ENCODE measurements at places on chromosomes 16 and 17.

- DNase-seq, result no peak
These were observed 45.7 kb upstream of the CSNK2A2 start for GRCh38 chr16:58243528-58244004.

GRCh38 chr17:38428112-38428642 is at the start of gene ARHGAP23:
ARHGAP23 (plus strand) TSS chr17:38428464; CDS start chr17:38428486, 22 bp downstream.
- DNase-seq, result peak; percentile 23

DNA sequence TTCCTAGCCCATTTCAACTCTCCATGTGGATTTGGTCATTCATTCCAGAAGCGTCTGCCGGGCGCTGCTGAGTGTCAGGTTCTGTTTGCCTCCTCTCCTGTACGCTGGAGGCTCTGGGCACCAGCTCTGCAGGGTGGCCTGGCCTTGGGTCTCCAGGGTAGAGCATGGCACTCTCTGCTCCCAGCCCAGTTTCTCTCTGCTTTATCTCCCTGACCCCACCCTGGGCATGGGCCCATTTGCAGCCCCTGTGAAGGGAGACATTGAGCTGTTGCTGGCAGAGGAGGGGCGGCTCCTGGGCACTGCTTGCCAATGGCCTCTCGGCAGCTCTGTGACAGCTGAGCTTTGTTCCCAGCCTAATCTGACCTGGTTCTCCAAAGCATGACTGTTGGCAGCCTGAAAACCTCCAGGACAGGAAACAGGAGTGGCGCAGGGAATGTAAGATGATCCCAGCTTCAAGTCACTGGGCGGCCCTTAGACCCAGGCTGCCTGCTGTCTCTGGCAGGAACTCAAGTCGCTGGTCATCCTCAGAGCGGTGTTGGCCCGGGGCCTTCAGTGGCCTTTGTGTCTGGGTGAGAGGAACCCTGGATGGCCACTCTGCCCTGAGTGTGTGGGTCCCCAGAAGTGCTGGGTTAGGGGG is 146.8 kb downstream of the SEC14L1 start:
- no peak for DNase-seq

DNA sequence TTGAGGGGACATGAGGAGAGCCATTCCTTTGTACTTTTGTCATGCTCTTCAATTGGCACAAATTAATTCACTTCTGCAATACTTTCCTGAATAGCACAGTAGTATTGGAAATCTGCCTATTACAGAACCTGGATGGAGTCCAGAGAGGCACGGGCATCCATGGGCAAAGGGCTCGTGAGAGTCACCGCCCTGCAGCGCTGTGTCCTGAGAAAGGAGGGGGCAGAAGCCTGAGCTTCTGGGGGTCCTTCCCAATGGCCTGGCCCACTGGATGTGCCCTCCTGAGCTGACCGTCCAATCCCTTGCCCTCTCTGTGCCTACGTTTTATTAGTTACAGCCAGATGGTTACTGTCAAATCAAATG is 3.5 kb downstream of the G6PC1 start:
- DNase-seq, result no peak

GRCh38 chr17:49968405-49969133 is 421 bp upstream of the DLX4 start:
- DNase-seq, result peak; percentile 31

DNA sequence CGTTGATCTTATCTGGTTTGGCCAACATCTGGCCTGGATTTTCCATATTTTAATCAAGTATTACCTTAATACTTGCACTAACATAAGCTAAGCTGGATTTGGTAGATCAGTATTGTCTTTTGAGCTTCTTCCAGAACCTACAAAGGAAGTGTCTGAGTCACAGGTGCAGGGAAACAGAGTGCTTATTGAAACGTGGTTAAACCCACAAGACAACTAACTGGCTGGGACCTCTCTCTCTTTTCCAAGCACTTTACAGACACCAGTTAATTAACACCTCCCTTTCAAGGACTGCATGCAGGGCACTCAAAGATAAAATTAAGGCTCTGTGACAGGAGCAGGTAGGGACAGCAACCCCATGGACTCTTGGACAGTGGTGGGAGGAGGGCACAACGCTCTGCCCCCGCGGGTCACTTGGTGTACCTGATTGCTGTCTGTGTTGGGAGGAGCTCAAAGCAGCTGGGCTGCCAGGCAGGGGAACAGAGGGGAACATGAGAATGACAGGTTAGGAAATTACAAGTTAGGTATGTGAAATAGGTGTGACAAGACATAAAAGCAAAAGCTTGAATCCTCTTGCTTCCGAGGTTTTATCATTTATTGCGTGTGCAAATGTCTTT is 133.7 kb upstream of the MON1B start:
- no peak for DNase-seq

GRCh38 chr16:28537076-28537475 is 1.7 kb downstream of the NUPR1 start:
- no peak for DNase-seq

DNA sequence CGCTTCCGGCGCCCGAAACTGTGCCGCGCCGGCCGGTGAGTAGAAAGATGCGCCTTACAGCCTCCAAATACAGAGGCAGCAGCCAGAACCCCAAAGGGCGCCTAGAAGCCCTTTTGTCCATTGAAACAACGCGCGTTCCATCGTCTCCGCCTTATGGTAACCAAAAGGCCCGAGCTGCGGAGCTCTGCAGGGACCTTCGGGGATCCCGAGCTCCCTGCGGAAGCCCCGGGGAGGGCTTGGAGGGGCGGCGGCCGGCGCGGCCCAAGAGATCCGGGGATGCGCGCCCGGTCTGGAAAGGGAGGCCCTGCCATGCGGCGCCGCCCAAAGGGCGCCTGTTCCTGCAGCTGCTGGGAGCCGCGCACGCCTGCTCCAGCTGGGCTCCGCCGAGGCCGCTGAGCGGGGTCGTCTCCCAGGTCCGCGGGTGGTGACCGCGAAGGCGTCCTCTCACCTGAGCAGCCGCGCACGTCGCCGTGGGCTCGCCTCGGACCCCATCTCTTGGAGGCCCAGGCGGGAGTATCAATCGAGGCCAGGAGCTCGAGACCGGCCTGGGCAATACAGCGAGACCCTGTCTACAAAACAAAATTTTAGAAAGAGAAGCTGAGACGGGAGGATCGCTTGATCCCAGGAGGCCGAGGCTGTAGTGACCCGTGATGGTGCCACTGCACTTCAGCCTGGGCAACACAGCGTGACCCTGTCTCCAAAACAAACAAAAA is 742 bp upstream of the FBXO31 start:
- no peak for DNase-seq

DNA sequence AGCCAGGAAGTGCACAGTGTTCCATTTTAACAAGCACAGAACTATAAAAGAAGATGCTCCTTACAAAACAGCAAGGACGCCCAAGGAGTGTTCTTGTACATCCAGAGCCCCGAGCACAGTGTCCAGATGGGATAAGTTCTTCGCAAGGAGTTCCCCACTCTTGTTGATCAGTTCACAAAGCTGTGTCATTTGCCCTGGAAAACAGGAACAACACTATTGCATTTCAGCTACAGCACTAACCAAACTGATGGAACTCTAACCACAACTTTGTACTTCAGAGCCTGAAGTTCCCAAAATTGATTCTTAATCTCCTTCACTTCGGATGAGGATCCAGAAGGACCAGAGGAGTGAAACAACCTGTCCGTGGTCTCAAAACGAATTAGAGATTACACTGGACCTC is 5.1 kb downstream of the COPS3 start:
- no peak for DNase-seq

GRCh38 chr16:13594823-13595222 is 325.1 kb upstream of the ERCC4 start:
- no peak for DNase-seq

DNA sequence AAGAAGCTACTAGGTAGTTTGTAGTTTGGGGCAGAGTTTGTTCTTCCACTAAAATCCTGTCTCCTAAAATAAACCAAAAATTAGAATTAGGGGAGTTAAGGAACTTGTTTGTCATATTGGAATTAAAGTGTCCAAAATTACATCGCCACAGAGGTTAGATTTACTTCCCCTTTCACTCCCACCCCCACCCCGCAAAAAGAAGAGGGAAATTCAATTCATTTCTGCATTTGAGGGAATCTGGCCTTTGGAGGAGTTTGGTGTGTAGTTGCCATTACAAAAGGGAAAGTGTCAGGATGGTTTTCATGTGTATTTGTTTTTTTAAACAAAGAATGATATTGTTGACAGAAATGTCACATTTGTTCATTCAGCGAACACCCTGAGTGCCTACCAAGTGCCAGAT is 5.8 kb downstream of the TMEM97 start:
- no peak for DNase-seq

DNA sequence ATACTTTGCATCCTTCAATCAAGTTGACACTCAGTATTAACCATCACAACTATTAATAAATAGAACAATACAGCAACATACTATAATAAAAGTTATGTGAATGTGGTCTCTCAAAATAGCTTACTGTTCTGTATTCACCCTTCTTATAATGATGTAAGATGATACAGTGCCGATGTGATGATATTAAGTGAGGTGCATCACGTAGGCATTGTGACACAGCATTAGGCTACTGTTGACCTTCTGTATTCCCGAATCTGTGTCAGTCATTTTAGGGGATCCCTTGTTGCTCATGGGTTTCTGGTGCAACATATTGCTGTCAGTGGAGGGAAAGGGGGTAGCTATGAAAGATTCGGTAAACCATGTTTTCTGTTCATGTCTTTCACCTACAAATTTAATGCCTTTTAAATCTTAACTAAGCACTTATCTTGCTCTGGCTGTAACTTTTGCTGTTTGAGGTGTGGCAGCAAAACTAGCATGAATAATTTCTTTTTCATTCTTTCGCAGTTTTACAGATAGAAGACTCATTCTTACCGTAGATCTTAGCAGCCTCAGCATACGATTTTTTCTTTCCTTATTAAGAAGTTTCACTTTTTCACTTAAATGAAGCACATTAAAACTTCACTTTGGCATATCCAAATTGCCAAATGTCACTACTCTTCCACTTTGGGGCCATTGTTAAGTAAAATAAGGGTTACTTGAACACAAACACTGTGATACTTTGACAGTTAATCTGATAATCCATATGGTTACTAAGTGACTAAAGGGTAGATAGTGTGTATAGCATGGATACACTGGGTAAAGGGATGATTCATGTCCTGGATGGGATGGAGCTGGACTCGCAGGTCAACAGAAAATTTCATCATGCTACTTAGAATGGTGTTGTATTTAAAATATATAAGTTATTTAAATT is 29.6 kb downstream of the NFAT5 start:
- DNase-seq, result no peak

DNA sequence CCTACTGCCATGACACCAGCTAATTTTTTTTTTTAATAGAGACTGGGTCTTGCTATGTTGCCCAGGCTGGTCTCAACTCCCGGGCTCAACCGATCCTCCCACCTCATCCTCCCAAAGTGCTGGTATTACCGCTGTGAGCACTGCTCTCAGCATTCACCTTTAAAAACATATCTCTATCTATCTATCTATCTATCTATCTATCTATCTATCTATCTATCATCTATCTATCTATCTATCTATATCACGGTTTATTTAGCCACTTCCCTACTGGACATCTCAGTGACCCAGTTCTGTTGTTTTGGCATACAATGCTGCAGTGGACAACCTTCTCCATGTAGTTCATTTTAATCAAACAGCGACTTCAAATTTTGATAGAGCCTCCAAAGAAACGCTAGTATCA is 1.3 kb upstream of the PHAF1 start:
- no peak for DNase-seq

DNA sequence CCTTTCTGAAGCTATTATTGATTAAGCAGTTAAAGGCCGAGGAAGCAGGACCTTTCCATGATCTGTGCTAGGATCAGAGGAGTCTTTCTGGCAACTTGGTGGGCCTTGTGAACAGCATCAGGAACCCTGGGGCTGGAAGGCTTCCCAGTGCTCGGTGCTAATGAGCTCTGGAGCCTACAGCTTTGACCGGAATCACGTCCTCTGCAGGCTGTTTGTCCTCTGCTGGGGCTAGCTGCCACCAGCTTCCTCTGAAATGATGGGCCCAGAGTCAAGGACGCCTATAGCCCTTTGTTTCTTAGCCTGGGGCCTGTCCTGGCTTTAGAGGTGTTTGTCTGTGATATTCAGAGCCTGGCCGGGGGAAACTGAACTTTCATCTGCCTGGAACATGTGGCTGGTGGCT is 111.6 kb downstream of the SHISA9 start:
- no peak for DNase-seq

DNA sequence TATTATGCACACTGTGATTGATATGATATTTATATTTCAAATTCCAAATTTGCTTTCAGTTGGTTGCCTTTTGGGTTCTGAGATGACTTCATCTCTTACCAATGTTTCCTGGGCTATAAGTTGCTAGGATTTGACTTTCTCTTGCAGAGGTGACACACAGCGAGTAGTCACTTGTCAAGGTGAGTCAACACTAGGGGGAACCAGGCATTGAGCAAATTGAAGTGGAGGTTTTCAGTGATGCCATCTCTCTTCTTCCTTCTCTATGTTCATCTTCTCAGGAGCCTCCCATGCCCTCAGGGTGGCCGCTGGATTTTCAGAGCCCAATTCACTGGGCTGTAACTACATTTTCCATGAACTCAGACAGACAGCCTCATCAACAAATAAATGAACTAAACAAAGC is 6.0 kb upstream of the CPD start:
- DNase-seq, result no peak

DNA sequence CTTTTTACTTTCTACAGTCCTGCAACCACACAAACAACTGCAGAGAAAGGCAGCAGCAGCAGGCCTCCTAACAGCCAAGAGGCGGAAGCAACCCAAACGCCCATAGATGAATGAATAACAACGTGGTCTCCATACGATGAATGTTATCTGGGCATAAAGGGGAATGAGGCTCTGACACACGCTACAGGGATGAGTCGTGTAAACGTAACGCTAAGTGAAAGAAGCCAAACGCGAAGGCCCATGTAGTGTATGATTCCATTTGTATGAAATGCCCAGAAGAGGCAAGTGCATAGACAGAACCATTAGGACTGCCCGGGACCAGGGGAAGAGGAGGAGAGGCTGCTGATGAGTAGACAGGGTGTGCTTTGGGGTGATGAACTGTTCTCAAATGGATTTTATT is 94.8 kb upstream of the DNAH17 start:
- peak; percentile 7 for DNase-seq

GRCh38 chr17:31696703-31697325 is 162.2 kb downstream of the COPRS start:
- DNase-seq, result no peak

DNA sequence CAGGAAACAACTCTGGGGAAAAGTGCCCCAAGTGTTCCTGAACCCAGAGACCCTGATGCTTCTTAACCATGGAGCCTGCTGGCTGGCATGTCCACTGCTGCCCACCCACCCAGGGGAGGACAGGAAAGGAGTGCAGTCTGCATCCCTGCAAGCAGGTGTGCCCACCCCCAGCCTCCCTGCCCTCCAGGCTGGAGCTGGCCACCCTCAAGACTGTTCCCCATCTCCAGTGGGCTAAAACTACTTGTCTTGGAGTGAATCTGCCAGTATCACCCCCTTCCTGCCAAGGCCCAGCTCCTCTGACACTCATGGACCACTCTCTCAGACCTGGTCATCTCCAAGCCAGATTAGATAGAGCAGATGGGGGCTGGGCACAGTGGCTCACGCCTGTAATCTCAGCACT is 29.8 kb downstream of the ARHGAP27 start:
- no peak for DNase-seq

DNA sequence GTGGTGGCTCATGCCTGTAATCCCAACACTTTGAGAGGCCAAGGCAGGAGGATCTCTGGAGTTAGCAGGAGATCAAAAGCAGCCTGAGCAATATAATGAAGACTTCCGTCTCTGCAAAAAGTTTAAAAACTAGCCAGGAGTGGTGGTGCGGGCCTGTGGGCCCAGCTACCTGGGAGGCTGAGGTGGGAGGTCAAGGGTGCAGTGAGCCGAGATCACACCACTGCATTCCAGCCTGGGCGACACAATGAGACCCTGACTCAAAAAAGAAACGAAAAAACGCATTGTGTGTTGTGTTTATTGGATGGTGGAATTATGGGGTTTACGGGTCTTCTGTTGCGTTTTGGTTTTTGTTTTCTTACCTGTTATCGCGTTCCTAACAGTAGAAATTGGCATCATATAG is 863 bp upstream of the DDX19A start:
- no peak for DNase-seq

Measured in foreskin melanocyte (primary cell).